ENCODE measurements at places on chromosomes 6 and 20.

- DNase-seq, result no peak
These were observed 3.1 kb upstream of the CCM2L start for GRCh38 chr20:32006841-32007786.

DNA sequence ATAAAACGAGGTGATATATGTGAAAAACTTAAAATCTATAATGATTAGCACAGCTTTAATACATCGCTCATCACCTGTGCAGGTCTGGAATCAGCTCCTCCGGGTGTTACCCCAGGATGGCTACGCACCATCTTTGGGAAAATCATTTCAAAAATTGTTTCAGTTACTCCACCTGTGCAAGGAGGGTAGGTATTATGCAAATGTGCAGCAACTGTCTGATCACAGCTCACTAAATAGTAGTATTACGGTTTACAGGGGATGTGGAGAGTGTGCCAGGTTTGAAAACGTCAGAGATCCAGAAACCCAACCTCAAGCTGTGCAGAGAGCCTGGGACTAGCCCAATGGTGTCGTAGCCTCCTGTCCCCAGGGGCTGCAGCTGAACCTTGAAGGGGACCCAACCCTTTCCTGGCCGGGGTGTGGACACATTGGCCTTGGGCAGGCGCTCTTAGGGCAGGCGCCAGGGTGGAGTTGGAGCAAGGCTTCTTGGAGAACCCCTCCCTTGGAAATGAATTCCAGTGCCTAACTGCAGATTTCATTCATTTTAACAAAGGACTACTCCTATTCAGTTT is 24.2 kb upstream of the SGK1 start:
- DNase-seq, result no peak

DNA sequence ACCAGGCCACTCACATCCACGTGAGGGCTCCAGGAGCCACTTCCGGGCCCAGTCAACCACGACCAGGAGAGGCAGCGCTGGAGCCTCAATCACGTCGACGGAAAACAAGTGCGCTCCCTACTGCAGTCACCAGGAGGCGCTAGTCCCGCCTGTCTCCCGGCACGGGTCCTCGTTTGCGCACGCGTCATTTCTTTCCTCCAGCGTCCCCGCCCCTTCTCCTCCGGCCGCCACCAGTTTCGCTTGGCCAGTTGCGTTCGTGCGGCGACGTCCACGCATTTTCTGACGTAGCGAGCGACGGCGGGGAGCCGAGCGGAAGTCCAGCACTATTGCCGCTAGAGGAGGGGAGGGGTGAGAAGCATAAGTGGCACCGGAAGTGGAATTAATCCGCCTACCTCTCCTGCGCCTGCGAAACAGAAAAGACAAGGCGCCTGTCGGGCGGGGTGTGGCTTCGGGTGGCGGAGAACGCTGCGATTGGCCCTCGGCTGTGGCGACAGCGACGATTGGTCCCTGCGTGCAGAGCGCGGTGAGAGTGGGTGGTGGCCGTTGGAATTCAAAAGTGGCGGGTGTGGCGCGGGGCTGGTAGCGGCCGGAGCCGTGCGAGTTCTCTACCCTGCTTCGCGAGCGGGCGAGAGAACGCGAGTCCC is at the start of gene KIFC1:
TSS of gene KIFC1 (plus strand) at position 546 of the 644 bp plus-strand sequence. CDS start 163 bp downstream, outside the sequence.
- peak; percentile 92 for DNase-seq

DNA sequence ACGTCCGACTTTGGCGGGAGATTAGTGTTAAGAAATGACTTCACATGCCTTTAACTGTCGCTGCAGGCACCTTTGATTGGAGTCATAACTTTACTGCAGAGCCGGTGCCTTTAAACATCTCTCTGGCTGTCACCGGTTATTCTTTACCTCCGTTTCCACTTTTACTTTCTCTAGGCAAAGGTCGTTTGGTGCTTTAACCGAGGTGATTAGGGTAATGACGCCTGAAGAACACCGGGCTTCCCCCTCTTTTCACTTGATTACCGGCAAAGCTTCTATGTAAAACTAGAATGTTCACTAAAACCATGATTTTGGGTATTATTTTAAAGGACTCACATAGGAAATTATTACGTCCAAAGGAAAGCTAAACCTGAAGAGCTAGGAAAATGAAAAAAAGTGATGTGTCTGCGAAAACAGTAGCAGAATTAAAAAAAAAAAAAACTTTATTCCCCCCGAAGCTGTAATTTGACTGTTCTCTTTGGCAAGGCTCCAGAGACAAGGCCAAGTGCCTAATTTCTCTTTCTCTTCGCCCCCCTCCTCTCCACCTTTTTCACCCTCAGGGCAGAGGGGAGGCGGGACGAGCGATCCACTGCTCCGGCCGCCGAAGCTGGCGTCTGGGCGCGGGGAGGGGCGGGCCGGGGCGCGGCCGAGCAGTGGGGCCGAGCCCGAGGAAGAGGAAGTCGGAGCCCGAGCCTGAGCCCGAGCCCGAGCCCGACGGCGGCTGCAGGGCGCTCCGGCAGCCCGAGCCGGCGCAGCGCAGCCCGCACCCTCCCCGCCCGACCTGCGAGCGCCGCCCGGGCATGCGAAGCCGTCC is at the start of gene PLEKHG1:
TSS of gene PLEKHG1 (plus strand) at position 687 of the 811 bp plus-strand sequence. CDS start 133,797 bp downstream, outside the sequence.
- peak; percentile 34 for DNase-seq

GRCh38 chr6:63245420-63245819 is 34.2 kb downstream of the FKBP1C start:
- DNase-seq, result no peak

GRCh38 chr6:54103497-54103896 is 7.7 kb upstream of the MLIP start:
- DNase-seq, result no peak

- no peak for DNase-seq
These were observed 5.1 kb upstream of the TMEM181 start for GRCh38 chr6:158554611-158555361.

DNA sequence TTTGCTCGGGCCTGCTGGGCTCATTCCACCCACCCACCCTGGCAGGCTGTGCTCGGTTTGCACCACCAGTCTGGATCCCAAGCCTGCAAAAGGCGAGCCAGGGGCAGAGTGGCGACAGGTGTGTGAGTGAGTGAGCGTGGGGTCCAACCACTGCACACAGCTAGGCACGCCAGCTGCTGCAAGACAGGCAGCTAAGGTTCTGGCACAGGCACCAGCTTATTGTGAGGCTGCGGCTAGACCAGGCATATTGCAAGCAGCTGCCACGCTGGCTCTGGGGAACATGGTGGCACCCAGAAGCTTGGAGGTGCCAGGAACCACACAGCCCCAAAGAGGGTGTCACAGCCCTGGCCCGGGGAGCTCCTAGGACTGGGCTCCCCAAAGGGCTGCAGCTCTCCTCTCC is 205.1 kb downstream of the ANKRD60 start:
- no peak for DNase-seq

GRCh38 chr20:62120990-62121775 is 1.1 kb upstream of the LSM14B start:
- DNase-seq, result peak; percentile 65

GRCh38 chr20:57747861-57748481 is 38.2 kb upstream of the PMEPA1 start:
- peak; percentile 39 for DNase-seq

- peak; percentile 7 for DNase-seq
These were observed 45.9 kb upstream of the MC3R start for GRCh38 chr20:56202493-56203077.

DNA sequence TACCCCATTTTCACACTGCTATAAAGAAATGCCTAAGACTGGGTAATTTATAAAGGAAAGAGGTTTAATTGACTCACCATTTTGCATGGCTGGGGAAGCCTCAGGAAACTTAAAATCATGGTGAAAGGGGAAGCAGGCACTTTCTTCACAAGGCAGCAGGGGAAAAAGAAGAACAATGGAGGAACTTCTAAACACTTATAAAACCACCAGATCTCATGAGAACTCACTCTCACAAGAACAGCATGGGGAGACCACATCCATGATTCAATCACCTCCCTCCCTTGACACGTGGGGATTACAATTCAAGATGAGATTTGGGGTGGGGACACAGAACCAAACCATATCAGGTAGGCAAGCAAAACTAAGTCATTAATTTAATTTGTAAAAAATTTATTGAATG is 343.2 kb downstream of the FRK start:
- DNase-seq, result no peak

DNA sequence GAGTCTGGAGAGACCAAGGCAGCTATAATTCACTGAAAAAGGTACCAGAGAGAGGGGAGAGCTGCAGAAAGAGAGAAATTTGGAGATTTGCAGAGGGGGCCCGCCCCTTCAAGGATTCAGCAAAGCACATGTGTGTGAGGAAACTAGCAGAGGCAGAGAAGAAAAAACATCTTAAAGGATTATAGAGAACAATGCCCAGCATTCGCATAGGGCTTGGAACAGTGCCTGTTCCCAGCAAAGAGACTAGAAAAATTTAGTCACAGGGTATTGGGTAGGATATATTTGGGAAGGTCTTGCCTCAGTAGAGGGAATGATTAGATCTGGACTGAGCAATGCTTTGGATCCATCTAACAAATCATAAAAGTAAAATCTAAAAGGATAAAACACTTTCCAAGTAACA is 44.0 kb downstream of the SRPK1 start:
- no peak for DNase-seq

GRCh38 chr6:7604506-7604905 is 14.5 kb downstream of the SNRNP48 start:
- DNase-seq, result no peak

- DNase-seq, result no peak
These were observed 11.5 kb downstream of the WFDC3 start for GRCh38 chr20:45780159-45780558.

DNA sequence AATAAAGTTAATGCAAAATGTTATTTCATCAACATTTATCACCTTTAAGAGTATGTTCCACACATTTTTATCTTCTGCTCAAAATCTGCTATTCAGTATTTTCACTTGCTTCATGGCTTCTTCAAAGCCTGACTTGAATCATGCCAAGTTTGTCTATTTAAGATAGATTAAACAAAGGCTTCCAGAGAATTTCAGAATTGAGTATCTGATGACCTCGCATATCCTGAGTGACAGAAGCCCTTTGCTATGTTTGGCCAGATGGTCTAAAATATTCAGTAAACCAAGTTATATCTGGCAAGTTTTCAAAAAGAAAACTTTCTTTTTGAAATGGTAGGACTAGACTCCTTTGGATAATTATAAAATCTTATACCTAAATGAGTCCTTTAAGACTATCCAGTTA is 348.9 kb upstream of the KCNQ5 start:
- no peak for DNase-seq

DNA sequence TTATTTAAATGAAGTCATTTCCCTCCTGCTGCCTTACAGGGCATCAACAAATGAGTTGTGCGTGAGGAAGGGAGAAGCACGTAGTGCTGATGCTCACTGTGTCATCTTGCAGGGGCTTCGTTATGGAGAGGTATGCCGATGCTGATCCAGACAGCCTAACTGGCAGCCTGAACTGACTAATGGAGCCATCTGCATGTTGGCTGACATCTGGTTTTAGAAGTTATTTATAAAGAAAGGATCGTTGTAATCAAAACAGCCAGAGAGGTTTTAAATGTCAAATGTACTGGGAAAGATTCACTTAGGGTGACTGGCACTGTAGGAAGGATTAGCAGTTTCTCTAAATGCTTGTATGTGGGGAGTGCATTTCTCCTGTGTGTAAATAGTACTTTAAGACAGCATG is 54.6 kb downstream of the FARS2 start:
- no peak for DNase-seq

DNA sequence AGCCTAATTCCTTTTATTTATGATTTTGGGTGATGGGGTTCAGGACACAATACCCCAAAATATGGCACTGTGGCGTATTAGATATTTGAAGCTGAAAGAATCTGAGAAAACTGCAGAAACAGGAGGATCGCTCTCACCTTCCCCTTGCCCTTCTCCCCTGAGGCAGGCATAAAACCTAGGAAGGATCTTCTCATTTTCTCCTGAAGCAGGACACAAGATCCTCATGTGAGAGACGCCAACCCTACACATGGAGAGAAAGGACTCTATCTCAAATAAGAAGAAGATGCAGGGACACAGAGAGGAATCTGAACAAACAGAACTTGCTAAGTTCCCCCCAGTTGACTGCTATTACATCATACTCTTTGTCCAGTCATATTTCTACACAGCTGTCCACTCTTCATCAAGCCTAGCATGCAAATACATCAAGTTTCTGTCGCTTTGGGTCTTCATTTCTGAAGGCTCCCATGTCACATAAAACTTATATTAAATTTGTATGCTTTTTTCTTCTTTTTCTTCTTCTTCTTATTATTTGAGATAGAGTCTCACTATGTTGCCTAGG is 109.0 kb downstream of the DTNBP1 start:
- no peak for DNase-seq

GRCh38 chr6:15904651-15905376 is 224.1 kb upstream of the MYLIP start:
- DNase-seq, result no peak

DNA sequence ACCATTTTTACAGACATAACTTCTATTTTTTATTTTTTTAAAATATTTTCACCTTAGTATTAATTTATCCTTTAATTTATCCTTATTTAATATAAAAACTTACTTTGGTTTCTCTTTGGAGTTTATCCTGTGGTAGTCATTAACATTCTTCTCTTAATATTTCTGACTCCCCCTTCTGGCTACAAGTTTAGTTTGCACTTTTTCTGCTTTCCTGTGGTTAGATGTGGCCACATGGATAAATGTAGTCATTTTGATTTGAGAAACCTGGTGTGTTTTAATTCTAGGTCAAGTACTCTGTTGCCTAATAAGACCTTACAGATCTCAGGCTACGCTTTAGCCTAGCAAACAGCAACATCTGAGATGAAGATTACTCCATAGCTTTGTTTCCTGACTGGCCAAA is 1187.5 kb downstream of the HACE1 start:
- no peak for DNase-seq

GRCh38 chr6:4474810-4475209 is 301.4 kb upstream of the CDYL start:
- DNase-seq, result no peak

GRCh38 chr6:14743474-14744211 is 502.2 kb upstream of the JARID2 start:
- peak; percentile 68 for DNase-seq

GRCh38 chr6:147119310-147119709 is 84.9 kb upstream of the STXBP5 start:
- no peak for DNase-seq

- no peak for DNase-seq
These were observed 403.8 kb downstream of the ADGRB3 start for GRCh38 chr6:69038841-69039240.

DNA sequence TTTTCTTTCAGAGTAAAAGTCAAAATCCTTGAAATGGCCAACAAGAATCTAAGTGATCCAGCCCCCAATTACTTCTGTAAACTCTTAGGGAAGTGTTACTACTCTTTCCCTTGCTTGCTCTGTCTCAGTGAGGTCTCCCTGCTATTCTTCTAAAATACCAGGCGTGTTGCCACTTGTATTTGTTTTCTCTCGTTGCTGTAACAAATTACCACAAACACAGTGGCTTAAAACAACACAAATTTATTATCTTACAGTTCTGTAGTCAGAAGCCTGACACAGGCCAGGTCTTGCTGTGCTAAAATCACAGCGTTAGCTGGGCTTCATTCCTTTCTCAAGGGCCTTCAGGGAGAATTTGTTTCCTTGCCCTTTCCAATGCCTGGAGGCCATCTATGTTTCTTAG is 59.9 kb downstream of the HECA start:
- no peak for DNase-seq

- no peak for DNase-seq
These were observed 38.0 kb downstream of the KIF16B start for GRCh38 chr20:16535277-16535676.

Measured in A549 (cell line).